ENCODE measurements at places on chromosomes 2 and 18. TPM values are rescaled to one million over a fixed set of nuclear protein-coding genes. Genes with fewer than 3 reads are reported as not detected.
A peak's percentile ranks its signal among the peaks of the same experiment; 100 is the strongest.

The IL1RN gene
- 1.7 TPM for total RNA-seq

The DSG1 gene
- not detected for total RNA-seq

DNA sequence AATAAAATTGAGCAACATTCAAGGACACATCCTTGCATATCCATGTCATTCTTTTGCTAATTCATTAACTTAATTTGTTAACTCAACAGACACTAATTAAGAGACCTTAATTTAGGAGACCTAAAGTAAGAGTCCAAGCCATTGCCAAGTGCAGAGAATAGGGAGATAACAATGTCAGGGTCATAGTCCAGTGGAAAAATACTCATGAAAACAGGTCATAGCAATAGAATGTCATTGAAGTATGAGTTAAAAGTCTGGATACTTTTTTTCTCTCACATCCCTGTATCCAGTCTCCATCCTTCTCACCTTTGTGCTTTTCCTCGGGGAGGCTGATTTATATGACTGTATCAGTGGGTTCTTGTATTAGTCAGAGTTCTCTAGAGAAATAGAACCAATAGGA, 26.6 kb upstream of the DPP4 start:
- no peak for DNase-seq

DNA sequence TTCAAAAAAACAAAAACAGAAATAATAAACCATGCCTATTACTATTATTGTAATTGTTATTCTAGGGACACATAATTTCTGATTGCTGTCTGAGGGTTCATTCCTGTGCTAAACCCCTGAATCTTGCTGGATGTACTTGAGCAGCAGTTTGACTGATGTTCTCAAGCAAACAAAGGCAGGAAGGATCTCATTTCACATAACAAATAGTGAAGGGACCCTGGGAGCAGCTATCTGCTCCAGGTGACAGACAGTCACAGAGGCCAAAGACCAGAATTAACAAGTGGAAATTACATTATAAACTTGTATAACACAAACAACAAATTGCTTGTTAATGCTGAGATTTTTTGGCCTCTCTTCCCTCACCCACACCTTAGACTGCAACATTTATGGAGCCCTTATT, 284.2 kb downstream of the THSD7B start:
- DNase-seq, result no peak

DNA sequence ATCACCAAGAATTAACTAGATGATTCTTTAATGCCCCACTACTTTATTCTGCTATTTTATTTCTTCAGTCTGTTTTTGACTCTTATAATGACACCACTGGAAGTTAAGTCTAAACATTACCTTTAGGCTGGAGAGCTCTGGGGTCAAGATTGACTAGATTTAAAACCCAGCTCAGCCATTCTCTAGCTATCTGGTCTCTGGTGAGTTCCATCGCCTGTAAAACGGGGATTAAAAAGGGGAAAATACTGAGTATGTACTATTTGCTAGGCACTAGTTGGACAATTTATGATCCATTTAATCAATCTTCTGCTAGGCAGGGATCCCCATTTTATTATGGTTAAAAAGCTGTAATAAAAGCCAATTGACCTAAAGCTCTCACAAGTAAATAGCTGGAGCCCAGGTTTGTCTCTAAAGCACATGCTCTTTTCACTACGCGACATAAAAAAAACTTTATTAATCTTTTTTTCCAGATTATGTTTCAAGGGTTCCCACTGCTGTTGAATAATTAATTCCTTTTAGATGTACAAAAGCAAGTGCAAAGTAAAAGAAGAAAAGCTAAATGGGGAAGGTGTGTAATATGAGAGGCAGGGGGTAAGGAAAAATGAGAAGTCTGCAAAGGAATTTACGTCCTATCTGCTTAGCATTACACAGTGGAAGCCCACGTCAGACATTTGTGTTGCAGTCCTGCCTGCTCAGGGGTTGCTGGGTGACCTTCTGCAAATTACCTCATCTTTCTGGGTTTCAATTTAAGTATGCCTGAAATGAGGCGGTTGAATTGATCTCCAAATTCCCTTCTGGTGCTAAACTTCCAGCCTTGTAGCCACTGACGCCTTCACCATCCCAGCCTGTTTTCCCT, 918 bp upstream of the NABP1 start:
- no peak for DNase-seq

GRCh38 chr2:225041851-225042799, at the start of gene DOCK10:
TSS of gene DOCK10 (minus strand) at chr2:225042468. CDS start at chr2:225042374, 94 bp downstream.
- DNase-seq, result peak; percentile 80

DNA sequence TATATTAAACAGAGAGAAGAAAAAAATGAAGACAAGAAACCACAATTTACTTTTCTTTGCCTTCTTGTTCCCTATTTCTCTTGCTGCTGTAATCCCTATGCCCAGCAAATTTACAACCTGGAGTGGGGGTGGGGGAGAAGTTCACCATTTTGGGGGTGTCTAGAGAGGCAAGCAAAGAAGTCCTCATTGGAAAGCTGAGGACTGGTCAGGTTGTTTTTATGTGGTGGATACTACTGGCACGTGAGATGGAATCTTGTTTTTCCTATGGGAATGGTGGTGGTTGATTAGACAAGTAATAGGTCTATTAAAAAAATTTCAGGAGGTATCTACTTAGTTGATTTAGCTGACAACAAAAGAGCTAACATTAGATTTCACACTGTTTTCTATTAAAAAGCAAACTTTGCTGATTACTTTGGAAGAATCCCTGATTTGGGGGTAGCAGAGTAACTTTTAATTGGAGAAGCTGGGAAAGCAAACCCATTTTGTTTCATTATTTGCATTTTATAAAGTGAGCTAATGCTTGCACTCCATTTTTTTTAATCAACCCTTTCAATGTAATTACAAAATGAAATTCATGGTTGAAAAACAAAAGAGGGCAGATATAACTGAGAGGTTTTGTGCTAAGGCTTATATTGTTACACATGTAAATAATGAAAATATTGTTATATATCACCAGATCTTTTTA, 6.0 kb downstream of the POU3F3 start:
- DNase-seq, result no peak

- DNase-seq, result no peak
These were observed 216.9 kb downstream of the SH3RF3 start for GRCh38 chr2:109345653-109346480.
